Left renal pelvis (tissue), 4 donors: ENCODE measurements at places on chromosomes 3 and 15. TPM values are rescaled to one million over a fixed set of nuclear protein-coding genes. Genes with fewer than 3 reads are reported as not detected.
A peak's percentile ranks its signal among the peaks of the same experiment; 100 is the strongest.

The GPR149 gene
- not detected for polyA plus RNA-seq

- no peak for DNase-seq
Measured at GRCh38 chr3:130342821-130343661, 2.4 kb upstream of the COL6A5 start.

- no peak for DNase-seq
Measured at GRCh38 chr3:28317438-28318022, 31.0 kb upstream of the ZCWPW2 start.

The LRRC57 gene
- 22.2 TPM for polyA plus RNA-seq

The CHRD gene
- 13.3 TPM for polyA plus RNA-seq

DNA sequence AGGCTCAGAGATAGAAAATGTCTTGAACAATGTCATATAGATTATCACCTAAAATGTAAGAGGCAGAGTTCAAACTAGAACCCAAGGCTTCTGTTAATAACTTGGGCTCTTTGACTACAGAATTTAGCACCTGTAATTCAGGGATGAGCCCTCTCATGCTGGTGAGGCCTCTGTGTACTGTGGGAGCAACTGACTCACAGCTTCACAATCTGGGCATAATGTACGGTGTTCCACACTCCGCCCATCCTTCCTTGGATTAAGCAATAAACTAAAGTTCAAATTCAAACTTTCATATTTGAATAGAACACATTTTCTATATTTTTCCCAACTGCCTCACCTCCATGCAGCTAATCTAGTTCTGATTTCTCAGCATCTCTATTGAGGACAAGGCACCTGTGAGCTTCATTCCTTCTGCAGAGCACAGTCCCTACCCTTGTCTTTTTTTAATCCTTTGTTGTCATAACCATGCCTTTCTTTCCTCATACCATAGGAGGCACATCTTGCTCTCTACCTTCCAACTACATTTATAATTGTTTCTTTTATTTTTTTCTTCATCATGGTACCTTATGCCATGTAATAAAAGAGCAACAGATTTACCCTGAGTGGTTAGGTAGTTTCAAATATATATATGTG, 392.1 kb downstream of the NLGN1 start:
- no peak for DNase-seq

DNA sequence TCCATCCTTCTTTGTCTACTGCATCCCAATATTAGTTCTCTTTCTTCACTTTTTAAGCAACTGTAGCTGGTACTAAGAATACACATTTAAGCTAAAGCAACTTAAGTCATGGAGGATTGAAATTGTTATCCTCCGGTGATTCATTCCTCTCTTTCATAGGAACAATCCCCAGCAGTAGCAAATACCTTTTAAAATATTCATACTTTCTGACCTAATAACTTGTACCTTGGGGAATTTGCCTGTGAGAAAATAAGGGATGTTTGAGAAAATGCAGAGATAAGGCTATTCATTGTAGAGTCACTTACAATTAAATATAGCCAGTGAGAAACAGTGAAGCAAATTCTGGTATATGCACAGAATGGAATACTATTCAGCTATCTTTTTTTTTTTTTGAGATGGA, 66.0 kb downstream of the VPS13C start:
- no peak for DNase-seq

DNA sequence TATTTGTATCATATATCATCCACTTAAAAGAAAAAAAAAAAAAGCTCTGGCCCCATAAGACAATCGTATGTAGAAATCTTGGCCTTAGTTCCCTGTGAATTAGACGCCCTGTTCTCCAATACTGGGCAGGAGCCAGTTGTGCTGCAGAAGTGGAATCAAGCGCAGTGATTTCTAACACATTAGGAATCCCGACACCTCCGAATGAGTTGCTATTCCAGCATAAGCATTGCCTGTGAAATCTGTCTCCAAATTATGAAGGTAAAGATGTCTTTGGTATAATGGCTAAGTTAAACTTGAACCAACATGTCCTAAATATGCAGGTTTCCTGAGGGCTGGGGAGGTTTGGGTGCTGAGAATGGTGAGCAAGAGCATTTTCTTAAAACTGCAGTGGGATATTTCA, 199.4 kb upstream of the ARRDC4 start:
- no peak for DNase-seq

DNA sequence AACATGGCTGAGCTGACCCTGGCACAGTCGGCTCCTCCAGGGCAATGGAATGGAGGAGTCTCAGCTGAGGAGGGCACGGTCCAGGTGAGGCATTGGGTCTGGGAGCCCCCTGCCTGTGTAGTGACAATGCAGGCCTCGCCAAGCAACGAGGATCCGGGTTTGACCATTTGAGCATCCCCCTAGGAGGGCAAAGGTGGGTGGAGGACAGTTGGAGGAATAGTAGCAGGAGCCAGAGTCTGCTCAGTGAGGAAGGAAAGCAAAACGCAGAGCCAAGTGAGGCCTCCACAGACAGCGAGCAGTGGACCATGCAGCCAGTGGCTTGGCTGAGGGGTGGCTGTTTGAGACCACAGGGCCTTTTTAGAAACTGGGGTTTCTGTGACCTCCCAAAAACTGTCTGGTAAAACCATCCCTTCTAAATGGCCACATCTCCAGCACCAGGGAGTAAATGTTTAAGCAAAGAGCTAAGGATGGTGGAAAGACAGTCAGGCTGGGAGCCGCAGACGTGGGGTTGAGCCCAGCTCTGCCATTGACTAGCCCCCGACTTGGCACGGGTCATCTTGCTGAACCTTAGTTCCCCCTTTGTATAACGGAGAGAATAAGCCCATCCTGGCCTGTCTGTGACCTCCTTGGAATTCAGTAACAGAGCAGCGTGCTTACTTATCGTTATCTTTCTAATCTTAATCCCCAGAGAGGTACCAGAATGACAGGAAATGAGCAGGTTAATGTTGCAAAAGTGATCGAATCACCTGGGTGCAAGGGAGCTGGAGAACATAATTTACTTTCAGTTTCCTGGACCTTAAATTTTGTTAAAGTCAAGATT, 46.8 kb downstream of the CMTM6 start:
- DNase-seq = no peak

- DNase-seq = no peak
Measured at GRCh38 chr3:119222391-119222790, 18.3 kb downstream of the B4GALT4 start.

The CELF6 gene
- 2.1 TPM for polyA plus RNA-seq

DNA sequence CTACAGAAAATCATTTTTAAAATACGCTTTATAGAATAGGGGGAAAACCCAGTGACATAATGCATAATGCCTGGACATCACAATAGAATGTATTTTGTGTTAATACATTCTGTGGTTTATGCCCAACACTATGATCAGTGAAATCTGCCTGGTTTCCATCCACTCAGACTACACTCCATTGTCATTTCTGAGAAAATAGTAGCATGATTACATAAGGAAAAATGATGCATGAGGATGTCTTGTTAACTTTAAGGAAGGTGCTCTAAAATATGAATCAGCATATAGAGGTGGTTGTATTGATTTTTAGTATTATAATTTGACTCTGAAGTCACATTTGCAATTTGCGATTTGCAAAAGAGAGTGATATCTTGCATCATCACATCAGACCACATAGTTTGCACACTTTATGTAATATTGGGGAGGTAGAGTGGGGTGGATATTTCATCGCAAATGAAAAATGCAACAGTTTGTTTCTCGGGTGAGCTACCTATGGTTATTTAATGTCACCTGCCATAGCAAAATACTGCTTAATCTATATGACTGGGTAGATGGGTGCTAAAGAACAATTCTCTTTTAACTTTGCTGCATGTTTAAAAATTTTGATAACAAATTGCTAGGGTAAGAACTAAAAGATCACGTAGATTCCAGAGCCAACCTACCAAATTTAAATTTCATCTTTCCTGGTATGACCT, 403.9 kb downstream of the IL5RA start:
- no peak for DNase-seq

GRCh38 chr3:156674911-156675829, 780 bp downstream of the TIPARP start:
- peak; percentile 42 for DNase-seq

DNA sequence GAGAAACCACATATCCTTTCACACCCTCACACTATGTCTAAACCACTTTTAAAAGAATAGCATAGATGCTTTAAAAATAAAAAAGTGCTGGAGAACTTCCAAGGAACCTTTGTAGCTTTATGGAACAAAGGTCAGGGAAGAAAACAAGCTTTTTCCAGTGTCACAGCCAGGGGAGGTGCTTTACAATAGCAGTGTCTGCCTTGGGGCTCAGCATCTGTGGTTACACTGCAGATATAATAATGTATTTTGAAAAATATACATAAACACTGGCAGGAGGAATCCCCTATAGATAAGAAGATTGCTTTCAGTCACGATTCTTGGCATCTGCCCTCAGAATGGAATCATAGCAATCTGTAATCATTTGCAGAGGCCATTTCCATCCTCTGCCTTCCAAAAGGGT, 362.4 kb upstream of the LRRC3B start:
- no peak for DNase-seq

- no peak for DNase-seq
Measured at GRCh38 chr15:80161468-80162016, 8.7 kb downstream of the FAH start.

DNA sequence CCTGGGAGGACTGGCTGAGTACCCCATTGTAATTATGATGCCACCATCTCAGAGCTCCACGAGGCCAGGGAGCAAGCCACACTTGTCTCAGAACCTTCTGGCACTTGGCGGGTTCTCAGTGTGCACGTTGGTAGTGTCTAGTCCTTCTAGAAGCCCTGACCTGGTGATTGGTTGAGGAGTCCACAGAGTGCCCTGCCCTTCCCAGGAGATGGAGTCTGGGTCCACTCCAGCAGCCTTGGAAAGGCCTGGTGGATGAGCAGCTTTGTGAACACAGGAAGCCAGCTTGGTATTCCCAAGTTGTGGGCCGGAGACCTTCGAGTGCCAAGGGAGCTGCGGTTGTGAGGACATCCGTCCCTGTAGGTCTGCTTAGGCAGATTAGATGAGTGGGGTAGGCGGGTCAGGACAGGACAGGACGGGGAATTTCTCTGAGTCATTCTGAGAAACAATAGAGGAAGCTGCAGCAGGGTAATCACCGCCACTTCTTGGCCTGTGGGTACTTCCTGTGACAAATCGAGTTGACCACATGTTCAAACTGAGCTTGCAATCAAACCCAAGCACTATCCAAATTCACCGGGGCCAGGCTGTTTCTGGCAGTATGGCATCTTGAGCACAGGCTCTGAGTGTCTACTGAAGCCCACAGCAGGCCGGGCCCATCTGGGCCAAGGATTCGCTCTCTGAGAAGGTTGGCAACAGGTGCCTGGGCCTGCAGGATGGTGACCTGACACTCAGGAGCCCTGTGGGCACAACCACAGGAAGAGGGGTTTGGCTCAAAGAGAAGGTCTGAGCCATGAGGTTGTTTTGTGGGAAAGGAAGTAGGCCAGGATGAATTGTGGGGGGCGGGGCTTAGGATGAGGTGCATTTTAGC, 71.5 kb upstream of the PLXNA1 start:
- no peak for DNase-seq

The IGDCC3 gene
- 4.1 TPM for polyA plus RNA-seq

GRCh38 chr3:186184021-186184420, 75.1 kb upstream of the ETV5 start:
- no peak for DNase-seq

GRCh38 chr15:88882785-88883184, 12.6 kb downstream of the HAPLN3 start:
- no peak for DNase-seq

- DNase-seq = no peak
Measured at GRCh38 chr15:86877171-86877631, 797.5 kb downstream of the AGBL1 start.

The ATP10A gene
- polyA plus RNA-seq = 2.8 TPM

The ST8SIA2 gene
- polyA plus RNA-seq = 6.9 TPM

The DVL3 gene
- polyA plus RNA-seq = 91.9 TPM

The CD96 gene
- polyA plus RNA-seq = 2.3 TPM

DNA sequence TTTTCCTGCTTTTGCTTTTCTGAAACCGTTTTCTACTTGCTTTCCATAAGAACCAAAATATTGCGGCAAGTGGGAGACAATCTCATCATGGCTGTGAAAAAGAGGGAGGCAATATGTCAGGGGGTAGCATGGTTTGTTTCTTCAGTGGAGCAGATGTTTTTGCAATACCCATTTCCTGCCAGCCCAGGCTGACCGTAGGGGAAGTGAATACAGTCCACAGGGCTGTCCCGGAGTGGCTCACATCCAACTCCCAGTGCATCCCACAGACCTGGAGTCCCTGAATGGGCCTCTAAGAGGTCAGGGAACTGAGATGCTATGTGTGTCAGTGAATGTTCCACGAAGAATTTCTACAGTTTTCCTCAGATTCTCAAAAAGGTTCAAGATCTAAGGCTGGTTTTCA, 69.6 kb downstream of the EPHB1 start:
- DNase-seq = no peak

DNA sequence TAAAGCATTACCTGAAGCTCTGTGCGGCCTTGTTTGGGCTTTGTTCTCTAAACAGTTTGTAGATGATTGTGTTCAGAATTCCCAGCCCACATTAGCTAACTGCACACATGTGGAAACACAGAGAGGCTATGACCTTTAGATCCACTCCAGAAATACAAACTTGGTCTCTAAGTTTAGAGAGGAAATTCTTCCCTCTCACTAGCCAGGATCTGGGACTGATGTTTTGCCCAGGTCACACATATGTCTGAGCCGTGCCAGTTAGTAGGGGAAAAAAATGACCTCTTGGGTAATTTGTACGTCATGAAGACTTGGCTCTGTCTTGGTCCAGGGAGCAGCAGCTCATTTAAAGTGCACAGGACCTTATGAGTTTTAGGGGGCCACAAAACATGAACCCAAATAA, 223.1 kb downstream of the RBMS3 start:
- no peak for DNase-seq

DNA sequence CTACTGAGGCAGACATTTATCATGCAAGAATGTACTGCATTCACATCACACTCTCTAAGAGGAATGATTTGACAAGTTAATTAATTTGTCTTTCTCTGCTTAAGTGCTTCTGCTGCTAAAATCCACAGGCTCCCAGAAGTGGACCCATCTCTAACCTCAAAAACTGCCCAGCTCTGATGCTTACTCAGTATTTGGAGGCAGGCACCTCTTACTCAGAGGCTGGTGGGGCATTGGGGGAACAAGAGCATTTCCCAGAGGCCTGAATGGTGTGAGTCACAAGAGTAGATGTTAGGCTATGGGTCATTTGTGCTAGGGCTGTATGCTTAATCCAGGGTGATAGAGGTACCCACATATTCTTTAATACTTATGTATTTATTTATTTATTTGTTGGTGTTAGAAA, 34.4 kb upstream of the HCN4 start:
- DNase-seq = no peak
